PC-9 (cell line): ENCODE measurements at places on chromosomes 1 and 21. TPM values are rescaled to one million over a fixed set of nuclear protein-coding genes. Genes with fewer than 3 reads are reported as not detected.

DNA sequence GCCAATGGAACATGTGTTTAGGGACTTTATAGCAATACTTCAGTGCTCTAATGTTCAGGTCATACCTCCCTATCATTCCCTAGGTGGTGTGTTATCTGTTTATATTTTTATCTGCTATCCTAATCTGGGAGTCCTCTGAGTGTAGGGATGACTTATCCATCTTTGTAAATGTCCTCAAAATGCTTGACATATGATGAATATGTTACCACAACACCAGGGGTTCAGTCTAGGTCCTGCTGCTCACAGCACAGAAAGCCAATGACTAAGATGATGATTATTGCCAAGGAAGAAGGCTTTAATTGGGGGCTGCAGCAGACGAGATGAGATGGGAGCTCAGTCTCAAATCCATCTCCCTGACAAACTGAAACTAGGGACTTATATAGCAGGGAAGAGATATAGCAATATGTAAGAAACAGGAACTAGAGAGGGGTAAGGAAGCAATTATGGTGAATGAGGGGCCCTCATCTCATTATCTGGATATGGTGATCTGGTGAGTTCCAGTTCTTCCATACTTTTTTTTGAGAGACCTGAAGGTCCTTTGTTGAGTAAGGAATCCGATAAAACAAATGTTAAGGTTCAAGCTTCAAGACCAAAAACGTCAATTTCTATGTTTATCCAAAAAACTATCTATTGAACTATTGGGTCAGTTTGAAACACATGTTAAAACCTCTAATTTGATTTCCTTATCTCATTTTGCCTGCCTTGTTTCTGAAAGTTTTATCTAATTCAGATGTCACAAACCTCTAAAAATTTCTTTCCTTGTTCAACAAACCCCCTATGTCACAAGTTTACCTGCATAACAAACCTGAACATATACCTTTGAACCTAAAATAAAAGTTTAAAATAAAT is 256.7 kb upstream of the CACYBP start:
- DNase-seq = no peak

Gene SLC1A7
- not detected in 2 replicates for total RNA-seq

Gene CHIA
- total RNA-seq = not detected in 2 replicates

DNA sequence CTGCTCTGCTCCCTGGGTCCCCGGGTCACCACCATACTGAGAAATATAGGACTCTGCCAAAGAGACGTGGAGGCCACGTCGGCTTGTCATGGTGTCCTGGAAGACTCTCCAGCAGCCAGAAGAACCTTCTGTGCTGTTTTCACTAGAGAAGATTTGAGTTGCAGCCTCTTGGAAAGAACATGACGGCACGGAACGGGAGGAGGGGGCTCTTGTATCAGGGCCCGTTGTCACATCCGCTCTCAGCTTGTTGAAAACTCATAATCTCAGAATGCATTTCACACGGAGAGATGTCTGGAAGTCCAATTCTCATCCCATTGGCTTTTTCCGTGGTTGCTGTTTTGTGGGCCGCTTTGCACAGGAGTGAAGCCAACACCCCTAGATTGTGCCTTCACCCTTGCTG is 39.4 kb upstream of the FAM3B start:
- DNase-seq = no peak

- no peak for DNase-seq
Observed at GRCh38 chr21:38376693-38377092, 119.9 kb downstream of the KCNJ15 start.

DNA sequence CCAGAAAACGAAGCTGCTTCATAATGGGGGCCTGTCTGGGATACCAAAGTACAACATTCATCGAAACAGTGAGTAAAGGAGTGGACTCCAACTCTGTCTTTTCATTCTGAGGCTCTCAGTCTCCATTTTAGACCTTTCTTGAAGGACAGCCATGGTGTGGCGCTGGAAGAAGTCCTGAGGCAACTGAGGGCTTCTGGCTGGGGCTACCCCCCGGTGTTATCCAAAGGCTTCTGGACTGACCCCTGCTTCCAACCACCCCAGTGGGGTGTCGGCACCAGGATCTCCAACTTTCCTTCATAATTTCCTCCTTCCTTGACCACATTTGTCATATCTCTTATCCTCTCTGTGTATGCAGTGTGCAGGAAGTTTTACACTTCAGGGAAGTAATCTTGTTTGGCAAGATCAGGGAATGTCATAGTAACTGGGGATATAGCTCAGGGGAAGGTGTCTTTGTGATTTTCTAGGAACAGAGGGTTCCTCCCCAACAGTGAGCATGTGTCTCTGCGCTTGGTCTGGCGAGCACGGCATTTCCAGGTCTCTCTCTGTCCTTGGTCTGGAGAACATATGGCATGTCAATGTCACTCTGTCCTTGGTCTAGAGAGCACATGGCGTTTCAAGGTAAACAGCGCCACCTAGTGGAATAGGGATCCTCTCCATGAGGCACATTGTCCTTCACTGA is 19.4 kb upstream of the BSDC1 start:
- peak; percentile 63 for DNase-seq

Gene MYCBP
- 51.9 TPM in 2 replicates for total RNA-seq

DNA sequence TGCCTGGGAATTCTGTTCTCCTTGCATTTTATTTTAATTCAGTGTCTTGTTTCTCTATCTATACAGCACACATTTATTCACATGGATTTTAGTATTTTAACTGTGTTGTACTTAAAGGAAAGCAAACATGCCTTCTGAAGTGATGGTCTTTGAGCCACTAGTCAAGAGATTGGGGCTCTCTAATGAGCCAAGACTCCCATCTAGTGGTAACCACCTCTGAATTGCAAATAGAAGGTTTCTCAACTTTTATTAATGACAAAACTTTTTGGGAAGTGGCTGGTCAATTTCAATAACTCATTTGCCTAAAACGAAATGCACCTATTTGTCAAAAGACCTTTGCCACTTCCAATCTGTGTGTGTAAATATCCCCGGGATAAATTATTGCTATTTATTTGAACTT is 199.6 kb downstream of the LTN1 start:
- no peak for DNase-seq

DNA sequence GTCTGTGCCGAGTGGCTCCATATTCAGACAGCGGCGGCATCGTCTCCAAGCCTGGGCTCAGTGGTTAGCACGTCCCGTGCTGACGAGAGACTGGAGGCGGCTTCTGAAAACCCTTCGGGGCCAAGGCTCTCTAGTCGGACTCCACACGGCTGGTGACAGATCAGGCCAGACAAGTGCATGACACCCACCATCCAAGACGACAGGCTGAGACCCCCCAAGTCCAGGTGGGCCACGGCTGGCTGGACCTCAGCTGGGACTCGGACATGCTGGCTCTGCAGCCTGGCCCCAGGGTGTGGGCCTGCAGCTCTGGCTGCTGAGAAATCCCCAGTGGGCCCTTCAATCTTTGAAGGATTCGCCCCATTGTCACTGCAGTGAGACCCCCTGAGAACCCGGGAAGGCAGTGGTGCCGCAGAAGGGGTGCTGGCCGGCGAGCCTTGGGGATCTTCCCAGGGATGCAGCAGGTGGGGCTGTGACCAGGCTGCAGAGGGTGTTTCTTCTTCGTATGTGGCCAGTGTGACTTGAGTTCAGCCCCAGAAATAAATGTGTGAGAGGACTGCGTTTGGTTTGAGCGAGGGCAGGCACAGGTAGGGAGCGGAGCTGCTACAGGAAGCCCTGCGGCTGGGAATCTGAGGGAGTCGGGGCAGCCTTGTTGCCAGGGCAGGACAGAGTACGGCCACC is 15.9 kb upstream of the SLC19A1 start:
- DNase-seq = no peak

DNA sequence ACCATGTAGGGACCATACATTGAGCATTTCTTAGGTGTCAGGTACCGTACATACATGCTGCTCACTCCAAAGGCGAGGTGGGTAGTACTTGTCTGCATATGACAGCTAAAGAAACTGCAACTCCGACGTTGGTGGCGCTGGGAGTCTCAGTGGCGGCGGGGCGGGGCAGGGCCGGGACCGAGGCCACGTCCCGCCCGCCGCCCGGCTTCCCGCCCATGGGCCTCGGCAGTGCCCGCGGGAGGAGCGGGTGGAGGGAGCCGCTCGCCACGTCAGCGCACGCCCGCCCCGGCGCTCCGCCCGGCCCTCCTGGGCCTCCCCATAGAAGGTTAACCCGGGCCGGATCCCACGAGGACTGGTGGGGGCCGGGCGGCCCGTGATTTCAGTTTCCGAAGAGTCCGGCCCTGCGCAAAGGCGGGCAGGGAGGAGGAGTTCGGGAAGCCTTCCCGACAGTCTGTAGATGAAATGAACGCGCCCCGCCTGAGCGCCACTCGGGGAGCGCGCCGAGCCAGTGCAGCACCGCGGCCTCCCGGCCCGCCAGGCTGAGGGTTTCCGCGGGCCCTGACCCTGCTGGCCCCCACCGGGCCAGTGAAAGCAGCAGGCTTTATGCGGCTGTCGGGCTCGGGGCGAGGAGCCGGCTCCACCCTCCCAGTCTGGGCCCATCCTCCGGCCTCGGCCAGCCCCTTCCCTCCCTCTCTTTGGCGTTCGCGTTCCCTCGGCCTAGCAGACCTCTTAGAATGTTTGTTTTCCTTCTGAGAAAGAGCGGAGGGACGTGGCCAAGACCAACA is 119.9 kb upstream of the JUN start:
- peak; percentile 94 for DNase-seq

DNA sequence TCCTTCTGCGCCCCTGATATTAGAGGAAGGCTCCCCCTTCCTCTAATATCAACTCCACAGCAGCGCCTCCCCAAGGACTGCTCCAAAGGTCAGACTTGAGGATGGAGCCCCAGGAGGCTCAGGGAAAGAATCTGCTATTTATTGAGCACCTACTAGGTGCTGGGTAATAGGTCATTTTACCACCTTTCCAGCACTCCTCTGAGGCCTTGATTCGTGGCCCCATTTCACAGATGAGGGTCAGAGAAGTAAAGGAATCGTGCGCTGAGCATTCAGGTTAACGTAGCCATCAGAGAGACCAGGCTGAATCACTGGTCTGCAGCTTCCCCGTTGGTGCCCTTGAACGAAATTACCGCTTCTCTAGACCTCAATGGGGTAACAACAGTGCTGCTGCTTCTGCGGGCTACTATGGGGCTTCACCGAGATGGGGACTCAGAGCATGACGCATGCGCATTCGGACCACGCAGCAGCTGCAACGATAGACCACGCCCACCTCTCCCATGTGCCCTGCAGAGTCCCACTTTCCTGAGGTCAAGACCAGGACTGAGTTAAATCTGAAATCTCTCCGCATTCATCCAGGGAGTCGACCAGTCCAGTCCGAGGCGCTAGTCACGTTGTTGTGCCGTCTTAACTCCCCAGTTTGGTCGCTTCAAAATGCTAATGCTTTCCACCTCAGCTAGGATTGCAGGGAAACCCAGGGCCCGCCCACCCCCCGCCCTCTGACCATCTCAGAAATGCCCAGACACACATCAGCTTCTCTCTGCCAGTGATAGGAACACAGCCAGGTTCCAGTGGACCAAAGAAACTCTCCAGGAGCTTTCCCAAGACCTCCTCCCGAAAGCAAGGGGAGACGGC is 12.9 kb downstream of the CAMK2N1 start:
- DNase-seq = no peak

DNA sequence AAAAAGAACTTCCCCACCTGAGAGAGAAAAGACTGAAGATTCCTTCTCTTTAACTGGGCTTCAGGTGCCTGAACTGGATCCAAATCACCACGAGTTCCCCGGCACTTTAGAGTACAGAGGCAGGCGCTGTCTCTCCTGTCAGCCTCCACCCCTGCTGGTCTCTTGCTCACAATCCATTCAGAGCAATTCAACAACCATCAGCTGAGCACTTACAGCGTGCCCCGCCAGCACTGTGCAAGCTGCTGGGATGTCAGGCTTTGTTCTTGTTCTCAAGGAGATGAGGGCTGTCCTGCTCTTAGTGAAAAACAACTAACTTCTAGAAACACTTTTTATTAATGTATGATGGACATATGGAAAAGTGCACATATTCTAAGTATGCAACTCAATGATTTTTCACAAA is 68.7 kb upstream of the VAMP3 start:
- DNase-seq = no peak

GRCh38 chr1:94004924-94005323 is 95.7 kb upstream of the GCLM start:
- DNase-seq = no peak

GRCh38 chr1:233172201-233172600 is 123.3 kb downstream of the PCNX2 start:
- DNase-seq = no peak

GRCh38 chr1:17089506-17089905 is 29.7 kb downstream of the PADI2 start:
- DNase-seq = no peak

GRCh38 chr1:13992489-13993285 is 292.7 kb downstream of the PRDM2 start:
- DNase-seq = no peak

GRCh38 chr1:84653130-84653677 is 37.1 kb downstream of the SSX2IP start:
- no peak for DNase-seq

DNA sequence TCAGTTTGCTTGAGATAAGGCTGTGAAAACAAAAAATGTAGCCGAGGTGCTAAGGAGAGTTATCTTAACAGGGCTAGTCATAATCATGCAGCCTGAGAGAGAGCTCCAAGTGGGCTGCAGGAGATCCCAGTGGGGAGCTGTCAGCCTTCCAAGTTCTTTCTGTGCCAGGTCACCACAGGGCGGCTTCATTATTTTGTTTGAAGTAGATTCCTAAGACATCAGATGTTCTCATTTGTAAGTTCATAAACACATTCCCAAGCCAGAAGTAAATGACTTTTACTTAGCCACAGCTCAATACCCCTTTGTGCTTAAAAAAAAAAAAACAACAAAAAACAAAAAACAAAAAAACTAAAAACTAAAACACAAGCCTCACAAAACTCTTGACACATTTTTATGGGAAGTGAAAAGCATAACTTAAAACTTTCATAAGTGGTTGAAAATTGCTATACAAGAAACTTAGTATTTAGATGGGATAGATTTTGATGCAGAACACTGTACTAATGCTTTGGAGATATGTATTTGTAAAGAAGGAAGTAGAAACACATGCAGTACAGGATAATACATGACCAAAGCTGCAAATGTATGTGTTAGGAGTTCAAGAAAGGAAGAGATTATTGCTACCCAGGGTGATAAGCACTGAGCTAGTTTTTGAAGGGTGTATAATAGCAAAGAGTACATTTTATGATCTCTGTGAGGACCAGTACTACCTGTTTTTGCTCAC is 8.6 kb downstream of the CDC14A start:
- no peak for DNase-seq

GRCh38 chr1:47511825-47512224 is 74.0 kb downstream of the FOXD2 start:
- no peak for DNase-seq

GRCh38 chr1:186882372-186883134 is 53.8 kb downstream of the PLA2G4A start:
- no peak for DNase-seq

DNA sequence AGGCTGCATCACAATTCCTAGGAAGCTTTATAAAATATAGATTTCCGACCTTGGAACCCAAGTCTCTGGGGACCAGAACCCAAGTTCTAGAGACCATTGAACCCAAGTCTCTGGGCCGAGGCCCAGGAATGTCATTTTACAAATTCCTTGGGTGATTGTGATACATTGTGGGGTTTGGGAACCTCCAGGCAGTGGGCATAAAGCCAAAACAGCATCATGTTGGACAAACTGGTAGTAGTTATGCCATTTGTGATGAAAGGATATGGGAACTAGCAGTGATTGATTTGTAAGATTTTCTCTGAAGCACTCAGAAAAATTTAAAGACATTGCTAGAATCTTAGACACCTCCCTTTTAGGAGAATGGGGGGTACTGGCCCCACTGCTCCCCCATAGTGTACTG is 160.2 kb downstream of the HIVEP3 start:
- DNase-seq = no peak
